ENCODE measurements at places on chromosomes 3 and 15.

GRCh38 chr3:184942735-184943134, 130.8 kb downstream of the VPS8 start:
- DNase-seq: no peak

- DNase-seq: peak; percentile 23
Observed at GRCh38 chr15:80403712-80404056, 498 bp upstream of the ARNT2 start.

GRCh38 chr3:58021072-58021959, 13.1 kb downstream of the FLNB start:
- peak; percentile 21 for DNase-seq

- DNase-seq: no peak
Observed at GRCh38 chr15:80234883-80235282, 17.1 kb downstream of the CTXND1 start.

- DNase-seq: no peak
Observed at GRCh38 chr3:114104414-114104813, 47.9 kb downstream of the QTRT2 start.

- DNase-seq: peak; percentile 94
Observed at GRCh38 chr15:82231842-82232241, 30.7 kb downstream of the EFL1 start.

DNA sequence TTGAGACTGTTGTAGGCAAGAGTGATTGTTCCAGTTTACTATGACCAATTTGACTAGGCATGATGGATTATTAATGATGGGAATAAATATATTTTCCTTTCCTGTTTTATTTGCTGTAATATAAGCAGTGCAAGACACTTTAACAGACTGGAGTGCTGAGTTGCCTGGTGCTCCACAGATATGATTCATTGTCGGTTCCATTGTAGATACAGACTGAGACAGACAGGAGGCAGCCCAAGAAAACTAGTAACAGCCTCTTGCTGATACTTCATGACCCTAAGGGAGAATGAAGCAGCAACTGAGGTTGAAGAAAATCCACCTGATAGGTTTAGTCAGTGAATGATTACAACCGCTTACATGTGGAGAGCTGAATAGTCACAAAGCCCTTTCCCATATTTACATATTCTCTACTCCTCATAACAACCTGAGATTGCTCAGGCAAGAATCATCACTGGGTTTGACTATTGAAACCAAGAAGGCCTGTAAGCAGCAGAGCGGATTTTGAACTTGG, 235.1 kb upstream of the TPRG1 start:
- DNase-seq: no peak

DNA sequence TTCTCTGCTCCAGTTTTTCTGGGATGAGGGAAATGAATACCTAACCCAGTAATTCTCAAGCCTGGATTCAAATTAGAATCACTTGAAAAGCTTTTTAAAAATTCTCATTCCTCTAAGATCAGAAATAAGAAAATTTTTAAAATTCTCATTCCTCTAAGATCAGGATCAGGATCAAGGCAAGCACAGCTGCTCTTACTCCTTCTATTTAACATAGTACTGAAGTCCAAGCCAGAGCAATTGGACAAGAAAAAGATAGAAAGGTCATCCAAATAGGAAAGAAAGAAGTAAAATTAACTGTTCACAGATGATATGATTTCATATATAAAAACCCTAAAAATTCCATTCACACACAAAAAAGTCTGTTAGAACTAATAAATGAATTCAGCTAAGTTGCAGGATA, 24.2 kb upstream of the CLRN1 start:
- no peak for DNase-seq

DNA sequence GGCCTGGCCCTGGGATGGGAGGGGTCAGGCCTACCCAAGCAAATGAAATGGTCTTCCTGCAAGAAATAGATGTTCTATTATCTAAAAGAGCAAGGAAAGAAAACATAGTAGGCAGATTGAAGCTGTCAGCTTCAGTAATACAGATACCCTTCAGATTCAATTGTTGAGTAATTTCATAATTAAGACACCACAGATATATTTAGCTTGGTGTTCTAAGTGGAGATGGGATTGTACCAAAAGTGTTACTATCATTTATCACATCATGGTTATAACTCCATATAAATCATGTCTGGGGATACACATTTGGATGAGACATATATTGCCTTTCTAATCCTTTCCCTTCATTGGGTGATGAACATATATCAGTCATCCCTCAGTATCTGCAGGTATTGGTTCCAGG, 41.9 kb upstream of the FAH start:
- DNase-seq: no peak

GRCh38 chr3:106294121-106294520, 425.3 kb upstream of the CBLB start:
- no peak for DNase-seq

- DNase-seq: no peak
Observed at GRCh38 chr3:118597184-118597583, 437.5 kb downstream of the IGSF11 start.

DNA sequence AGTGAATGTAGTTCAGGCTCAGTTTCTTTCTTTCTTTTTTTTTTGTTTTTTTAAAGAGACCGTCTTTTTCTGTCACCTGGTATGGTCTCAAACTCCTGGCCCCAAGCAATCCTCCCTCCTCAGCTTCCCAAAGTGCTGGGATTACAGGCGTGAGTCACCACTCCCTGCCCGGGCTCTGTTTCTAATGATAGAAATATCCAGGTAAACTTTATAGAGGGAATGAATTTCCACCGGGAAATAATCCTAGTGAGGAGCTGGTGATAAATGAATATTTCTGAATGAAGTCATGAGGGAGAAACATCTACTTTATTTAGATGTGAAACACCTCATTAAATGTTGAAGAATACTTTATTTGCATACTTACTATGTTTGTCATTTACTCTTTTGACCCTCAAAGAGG, 7.2 kb downstream of the RNF13 start:
- DNase-seq: no peak

DNA sequence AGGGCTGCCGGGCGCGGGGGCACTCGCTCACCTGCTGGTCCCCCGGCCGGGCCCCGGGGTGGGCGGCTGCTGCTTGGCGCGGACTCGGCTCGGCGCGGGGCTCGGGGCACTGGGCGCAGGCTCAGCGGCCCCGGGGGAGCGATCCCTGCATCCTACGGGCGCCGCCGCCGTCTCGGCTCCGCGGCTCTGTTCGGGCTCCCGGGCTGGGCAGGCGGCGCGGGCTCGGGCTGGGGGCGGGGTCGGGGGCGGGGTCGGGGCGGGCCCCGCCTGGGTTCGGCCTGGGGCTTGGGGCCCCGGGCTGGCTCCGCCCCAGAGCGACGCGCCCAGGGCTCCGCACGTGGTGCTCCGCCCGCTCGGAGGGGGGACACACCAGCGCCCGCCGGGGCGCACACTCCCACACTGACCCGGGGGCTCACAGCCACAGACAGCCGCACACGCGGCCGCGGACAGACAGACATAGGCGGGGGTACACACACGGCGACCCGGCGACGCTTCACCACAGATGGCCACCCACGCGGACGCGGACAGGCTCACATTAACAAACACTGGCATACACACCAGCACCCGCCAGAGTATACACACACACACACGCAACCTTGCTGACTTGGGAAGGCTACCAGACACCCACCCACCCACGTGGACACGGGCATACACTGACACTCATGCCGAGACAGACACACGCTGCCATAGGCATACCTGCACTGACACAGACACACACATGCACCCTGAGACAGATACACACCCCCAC, at the start of gene SCN5A:
Gene SCN5A, minus strand, starts transcription at position 188 of the 748 bp plus-strand sequence. CDS start 16,380 bp downstream, outside the sequence.
- DNase-seq: peak; percentile 17

GRCh38 chr3:126350502-126351085, 6.6 kb downstream of the KLF15 start:
- no peak for DNase-seq
